ENCODE measurements at places on chromosomes 12 and 14.

DNA sequence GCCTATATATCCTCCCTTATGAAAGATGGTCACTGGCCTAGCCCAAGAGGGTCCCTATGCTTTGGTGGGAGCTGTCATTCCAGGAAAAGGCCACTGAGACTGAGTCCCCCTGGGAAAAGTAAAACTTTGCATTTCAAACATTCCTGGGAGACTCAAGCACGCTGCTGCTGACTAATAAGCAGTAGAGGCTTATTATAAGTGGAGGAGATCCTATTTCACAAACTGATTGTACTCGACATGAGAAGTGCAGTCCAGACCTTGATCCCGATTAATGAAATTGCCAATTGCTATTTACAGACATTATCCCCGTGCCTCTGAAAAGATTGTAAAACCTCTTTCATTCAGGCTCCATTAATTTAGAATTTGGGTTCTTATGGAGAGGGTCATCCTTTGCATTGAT lies 96.6 kb downstream of the EMP1 start:
- no peak for DNase-seq

DNA sequence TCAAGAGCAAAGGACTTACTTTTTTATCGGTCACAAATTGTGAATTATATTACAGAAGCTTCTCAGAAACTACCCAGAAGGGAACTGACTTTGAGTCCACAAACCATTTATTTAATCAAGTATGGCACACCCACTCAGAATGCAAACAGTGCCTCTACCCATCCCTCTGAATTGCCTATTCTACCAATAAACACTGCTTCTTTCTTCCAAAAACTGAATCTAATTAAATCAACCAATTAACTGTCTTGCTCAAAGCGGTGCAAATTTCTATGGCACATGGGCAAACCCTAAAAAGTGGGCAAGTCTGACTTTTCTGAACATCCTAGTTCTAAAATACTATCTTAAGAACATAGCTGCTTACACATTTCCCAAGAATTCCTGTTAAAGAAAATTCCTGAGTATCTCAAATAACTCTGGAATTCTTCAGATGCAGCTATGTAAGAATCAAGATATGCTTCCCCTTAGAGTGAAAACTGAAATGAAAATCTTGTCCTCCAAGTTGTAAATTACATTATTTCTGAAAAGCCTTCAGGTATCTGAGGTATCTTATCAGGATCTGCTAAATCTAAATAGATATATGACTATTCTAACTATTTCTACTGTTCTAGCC lies 4.3 kb downstream of the SPTLC2 start:
- DNase-seq: no peak

GRCh38 chr14:81153187-81153586 lies 67.6 kb downstream of the GTF2A1 start:
- DNase-seq: no peak

GRCh38 chr14:52853522-52853854 lies 62.1 kb upstream of the GNPNAT1 start:
- DNase-seq: no peak

- DNase-seq: no peak
These were observed 862.5 kb upstream of the USP15 start for GRCh38 chr12:61397668-61398067.

DNA sequence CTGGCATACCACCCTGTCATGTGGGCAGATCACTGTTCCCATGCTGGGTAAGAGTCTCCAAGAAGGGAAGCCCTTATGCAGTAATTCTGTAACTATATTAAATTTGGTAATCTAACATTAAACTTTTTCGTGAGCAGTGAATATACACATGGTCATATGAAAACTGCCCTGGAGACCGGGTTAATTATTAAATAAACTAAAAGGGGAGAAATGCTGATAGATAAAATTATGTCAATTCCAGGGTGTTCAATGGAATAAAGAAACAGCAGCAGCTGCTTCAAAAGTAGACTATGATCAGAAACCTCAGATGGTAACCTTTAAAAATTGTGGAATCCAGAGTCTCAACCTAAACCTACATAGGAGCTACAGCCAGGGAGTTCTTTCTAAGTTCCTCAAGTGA lies 100.0 kb downstream of the PAWR start:
- no peak for DNase-seq

DNA sequence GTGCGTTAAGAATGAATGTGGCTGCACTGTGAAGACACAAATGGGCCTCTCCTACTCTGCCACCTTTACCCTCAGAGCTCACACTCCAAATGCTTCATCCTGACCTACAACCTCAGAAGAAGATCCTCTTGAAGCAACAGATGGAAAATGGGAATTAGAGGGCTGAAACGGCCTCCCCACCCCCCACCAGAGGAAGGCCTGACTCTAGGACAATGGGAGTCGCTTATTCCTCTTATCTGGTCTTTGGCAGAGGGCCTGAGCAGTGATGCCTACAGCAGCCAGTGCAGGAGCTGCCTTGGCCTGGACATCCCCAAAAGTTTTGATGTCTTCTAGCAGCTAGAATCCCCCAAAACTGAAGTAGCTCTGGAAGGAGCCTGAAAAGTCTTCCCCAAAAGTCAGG lies 29.2 kb downstream of the BTBD7 start:
- no peak for DNase-seq

GRCh38 chr12:41983394-41983793 lies 161.3 kb downstream of the GXYLT1 start:
- no peak for DNase-seq

DNA sequence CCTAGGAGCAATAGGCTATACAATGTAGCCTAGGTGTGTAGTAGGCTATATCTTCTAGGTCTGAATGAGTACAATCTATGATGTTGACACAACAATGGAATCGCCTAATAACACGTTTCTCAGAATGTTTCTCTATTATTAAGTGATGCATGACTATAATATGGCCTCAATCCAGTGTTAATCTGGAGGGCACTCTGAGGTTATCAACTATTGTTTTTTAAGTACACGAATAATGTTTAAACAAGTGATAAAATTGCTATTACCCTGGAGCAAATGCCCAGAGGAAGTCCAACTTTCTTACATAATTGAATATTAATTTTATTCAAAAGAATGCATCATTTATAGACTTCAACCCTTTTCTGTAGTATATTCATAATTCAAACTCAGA lies 16.4 kb upstream of the CNIH1 start:
- no peak for DNase-seq

DNA sequence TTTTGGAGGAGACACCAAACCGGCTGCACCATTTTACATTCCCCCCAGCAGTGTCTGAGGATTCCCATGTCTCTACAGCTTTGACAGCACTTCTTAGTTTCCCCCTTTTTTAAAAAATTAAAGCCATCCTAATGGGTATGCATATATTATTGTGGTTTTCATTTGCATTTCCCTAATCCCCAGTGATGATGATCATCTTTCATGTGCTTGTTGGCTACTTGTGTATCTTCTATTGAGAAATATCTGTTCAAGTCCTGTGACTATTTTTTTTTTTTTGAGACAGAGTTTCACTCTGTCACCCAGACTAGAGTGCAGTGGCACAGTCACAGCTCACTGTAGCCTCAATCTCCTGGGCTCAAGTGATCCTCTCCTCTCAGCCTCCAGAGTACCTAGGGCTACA lies 23.2 kb upstream of the ASPG start:
- DNase-seq: no peak

DNA sequence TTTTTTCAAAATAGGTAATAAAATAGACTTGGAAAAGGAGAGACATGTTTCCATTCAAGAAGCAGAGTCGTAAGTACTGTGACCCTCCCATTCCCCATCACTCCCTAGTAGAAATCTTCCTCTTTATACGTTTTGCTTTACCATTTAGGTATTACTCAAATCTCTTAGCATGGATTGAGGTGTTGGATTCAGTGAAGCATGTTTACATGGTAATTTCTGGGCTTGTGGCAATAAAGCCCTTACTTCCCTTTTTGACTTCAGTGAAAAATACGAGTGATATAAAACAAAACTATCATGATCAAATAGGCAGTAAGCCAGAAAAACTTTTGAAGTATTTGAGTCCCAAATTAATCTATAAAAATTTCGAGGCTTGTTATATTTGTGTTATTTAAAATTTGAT lies 27.4 kb downstream of the RAB21 start:
- no peak for DNase-seq

- DNase-seq: no peak
These were observed 1.4 kb downstream of the EGLN3 start for GRCh38 chr14:33949411-33949893.

DNA sequence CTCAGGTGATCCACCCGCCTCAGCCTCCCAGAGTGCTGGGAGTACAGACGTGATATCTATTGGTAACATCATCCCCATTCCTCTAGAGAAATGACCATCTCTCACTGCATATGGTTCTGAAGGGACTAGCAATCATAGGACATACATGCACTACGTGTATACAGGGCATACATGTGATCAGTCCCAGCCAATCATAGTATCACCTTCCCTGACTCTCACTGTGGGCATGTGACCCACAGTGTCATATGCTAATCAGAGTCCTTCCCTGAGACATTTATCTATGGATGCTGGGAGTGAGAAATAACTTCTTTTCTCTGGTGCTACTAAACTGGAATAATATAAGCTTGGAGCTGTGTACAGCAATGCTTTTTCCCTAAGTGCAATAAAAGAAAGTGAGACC lies 12.1 kb upstream of the FBXW8 start:
- no peak for DNase-seq

DNA sequence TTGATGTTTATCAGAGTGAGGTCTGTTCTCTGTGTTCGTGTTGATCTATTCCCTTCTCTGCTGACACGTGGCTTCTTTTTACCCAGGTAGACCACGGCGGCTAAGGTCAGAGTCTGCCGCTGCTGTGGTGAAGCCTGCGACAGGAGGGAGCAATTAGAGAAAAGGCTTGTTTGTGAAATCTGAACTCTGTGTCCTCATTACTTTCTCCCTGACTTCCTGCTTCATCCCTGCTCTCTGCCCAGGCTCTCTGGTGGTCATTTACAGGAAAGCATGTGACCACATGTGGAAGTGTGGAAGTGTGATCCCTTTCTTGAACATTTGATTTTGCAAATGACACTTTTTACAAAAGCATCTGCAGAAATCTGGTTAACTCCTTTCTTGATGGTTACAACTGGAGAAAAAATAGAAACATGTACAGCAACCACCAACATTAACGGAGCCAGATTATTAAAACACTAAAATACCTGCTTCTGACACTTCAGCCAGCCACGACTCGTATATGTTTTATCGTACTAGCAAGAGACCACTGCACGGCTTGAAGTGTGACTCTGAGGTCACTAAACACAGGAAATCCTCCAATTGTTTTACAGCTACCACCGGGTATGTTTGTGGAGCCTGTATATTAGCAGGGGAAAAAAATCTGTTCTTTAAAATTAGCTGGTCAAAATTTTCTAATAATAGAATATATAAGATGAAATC lies 388.6 kb upstream of the TMPO start:
- no peak for DNase-seq

DNA sequence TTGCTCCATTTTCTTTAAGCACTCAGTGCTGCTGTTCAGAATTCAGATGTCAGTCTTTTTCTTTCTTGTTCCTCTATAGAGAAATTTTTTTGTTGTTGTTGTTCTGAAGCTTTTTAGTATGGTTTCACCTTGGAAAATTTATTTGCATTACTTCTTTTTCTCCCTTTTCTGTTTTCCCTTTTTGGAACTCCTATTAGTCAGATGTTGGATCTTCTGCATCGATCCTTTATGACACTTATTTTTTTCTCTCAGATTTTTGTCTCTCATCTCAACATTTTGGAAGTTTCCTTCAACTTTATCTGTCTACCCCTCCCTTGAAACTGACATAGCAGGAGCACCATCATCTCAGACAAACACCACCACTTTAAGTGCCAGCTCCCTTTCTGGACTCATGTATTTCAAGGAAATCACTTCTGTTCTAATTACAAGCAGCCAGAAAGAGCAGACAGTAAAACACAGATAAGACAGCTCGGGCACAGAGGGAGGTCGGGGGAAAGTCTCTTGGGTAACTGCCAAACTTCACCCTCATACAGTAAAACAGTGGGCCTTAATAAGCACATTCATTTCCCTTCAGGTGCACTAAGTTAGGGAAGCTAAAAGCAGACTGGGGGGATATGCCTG lies 222.7 kb upstream of the PLXNC1 start:
- DNase-seq: no peak

- no peak for DNase-seq
These were observed 8.4 kb upstream of the KRT80 start for GRCh38 chr12:52200086-52200780.

- peak; percentile 58 for DNase-seq
These were observed 105.1 kb downstream of the TMTC3 start for GRCh38 chr12:88247241-88247643.

GRCh38 chr12:129928643-129929042 lies 24.8 kb upstream of the TMEM132D start:
- no peak for DNase-seq

DNA sequence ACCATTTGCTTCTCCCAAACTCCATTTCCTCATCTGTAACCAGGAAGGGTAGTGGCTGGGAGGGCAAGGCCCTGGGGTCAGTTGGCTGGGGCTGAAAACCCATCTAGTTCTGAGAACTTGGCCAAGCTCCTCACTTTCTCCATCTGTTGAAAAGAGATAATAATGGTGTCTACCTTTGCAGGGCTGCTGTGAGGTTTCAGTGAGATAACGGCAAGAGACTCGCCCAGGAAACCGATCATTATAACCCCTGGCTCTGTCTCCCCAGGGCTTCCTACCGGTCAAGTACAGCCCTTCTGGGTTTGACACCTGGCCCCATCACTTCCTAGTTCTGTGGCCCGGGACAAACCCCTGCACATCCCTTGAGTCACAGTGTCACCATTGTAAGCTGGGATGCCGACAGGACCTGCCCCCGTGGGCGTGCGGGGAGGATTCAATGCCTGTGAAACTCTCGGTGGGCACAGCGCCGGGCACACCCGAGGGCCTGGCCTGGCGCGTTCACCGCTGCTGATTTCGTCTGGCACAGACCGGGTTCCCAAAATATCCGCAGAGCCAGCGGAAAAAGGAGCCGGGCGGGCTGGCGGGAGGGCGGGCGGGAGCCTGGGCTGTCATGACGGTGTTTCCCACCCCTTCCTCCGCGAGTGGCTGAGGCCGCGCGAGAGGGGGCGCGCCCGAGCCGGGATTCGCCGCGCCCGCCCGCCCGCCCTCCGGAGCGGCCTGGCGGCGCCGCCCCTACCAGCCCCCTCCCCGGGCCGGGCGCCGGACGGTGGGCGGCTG lies 4.4 kb downstream of the KMT5A start:
- no peak for DNase-seq

GRCh38 chr12:88496891-88497371 lies 83.3 kb downstream of the KITLG start:
- no peak for DNase-seq

Measured in GM04504 (cell line).